ENCODE measurements at places on chromosomes 5 and 9. TPM values are rescaled to one million over a fixed set of nuclear protein-coding genes. Genes with fewer than 3 reads are reported as not detected.

DNA sequence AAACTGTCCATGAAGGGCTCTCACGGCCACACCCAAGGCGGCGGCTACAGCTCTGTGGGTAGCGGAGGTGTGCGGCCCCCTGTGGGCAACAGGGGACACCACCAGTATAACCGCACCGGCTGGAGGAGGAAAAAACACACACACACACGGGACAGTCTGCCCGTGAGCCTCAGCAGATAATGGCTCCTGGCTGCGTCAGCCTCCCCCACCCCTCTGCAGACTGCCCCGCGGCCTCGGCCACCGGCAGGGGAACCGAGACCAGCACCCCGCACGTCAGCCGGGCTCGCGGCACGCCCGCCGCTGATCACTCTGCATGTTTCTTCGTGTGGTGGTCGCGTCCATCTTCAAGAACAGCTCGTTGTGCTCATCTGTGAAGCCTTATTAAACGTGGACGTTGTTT is 41.5 kb downstream of the TENT4A start:
- no peak for ATAC-seq

Gene CDC23
- 42.3 TPM for total RNA-seq

GRCh38 chr9:34575862-34576596 is 13.5 kb downstream of the CNTFR start:
- no peak for ATAC-seq

GRCh38 chr9:89817151-89817950 is 212.5 kb downstream of the GADD45G start:
- ATAC-seq: no peak

- no peak for ATAC-seq
These were observed 10.4 kb upstream of the ALDH1B1 start for GRCh38 chr9:38382141-38382540.

Gene TMOD1
- 2.0 TPM for total RNA-seq

- no peak for ATAC-seq
These were observed 56.2 kb downstream of the ARHGEF28 start for GRCh38 chr5:73682176-73682575.

DNA sequence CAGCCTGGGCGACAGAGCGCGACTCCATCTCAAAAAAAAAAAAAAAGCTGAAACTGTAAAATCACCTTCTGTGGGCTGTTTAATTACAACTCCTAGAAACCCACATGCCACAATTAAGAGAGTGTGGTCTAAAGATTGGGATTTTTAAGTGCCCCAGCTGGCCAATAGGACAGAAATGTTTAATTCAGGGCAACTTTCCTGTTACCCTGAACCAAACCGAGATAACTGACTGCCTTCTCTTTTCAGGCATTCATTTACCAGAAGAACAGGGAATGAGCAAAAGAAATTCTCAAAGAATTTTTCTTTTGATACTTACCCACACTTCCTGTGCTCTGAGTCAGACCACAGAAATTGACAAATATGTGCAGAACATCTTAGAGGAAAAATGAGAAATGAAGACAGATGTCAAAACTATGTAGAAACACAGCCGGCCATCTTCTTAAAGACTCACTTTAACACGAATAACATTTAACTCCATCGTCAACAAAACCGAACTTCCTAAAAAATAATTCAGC is 221.3 kb upstream of the DAPK1 start:
- peak; percentile 46 for ATAC-seq

- no peak for ATAC-seq
These were observed 166.0 kb upstream of the RGS7BP start for GRCh38 chr5:64339769-64340168.

Gene RFK
- 16.8 TPM for total RNA-seq

Gene FAM114A2
- 25.0 TPM for total RNA-seq

Gene DBH
- not detected for total RNA-seq

Gene ZNF618
- total RNA-seq: 0.04 TPM

DNA sequence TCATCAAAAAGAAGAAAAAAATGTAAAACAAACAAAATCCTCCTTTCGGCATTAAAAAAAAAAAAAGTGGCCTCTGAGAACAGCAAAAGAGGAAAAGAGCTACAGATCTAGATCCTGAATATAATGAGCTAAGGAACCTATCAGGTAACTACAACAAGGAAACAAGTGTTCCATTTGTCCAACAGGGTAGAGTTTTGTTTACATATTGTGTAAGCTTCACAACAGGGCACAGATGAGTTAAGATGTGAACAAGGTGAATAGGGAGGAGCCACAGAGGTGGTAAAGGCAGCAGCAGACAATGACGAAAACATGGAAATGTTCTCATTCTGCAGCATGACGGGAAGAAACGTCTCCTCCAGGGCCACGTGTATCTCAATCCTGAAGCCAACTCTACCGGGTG is 14.4 kb downstream of the ELP1 start:
- ATAC-seq: no peak

Gene LRRC70
- total RNA-seq: 2.5 TPM

GRCh38 chr9:74094766-74095165 is 402.4 kb upstream of the RORB start:
- ATAC-seq: no peak

DNA sequence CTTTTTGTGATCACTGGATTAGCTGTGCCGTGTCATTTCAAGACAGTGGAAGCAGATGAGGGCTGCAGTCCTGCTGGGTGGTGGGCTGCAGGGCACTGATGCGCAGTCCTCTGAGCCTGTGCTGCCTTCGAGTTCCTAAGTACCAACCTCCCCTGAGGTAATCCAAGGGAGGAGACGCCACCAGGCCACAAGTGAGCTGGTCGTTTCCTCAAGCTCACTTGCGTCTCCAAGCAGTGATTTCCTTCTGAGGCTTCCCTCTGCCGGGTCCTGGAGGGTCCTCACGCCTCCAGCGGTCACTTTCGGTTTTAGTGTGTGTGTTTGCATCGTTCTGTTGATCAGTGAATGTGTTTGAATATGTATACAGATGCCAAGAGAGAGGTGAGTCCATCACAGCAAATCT is 115.7 kb downstream of the TRIO start:
- no peak for ATAC-seq

GRCh38 chr5:159040181-159040580 is 59.5 kb downstream of the EBF1 start:
- no peak for ATAC-seq

GRCh38 chr5:115907177-115907576 is 55.1 kb upstream of the LVRN start:
- no peak for ATAC-seq

Gene PCDHA1
- total RNA-seq: not detected

Gene NADK2
- 7.2 TPM for total RNA-seq

GRCh38 chr5:72691751-72692150 is 124.7 kb upstream of the TNPO1 start:
- ATAC-seq: no peak

- ATAC-seq: no peak
These were observed 339.2 kb downstream of the ARL15 start for GRCh38 chr5:53971131-53971530.

GRCh38 chr9:117411547-117411946 is 3.3 kb downstream of the ASTN2 start:
- ATAC-seq: no peak

- no peak for ATAC-seq
These were observed 232.7 kb downstream of the CCDC171 start for GRCh38 chr9:15785584-15785983.

DNA sequence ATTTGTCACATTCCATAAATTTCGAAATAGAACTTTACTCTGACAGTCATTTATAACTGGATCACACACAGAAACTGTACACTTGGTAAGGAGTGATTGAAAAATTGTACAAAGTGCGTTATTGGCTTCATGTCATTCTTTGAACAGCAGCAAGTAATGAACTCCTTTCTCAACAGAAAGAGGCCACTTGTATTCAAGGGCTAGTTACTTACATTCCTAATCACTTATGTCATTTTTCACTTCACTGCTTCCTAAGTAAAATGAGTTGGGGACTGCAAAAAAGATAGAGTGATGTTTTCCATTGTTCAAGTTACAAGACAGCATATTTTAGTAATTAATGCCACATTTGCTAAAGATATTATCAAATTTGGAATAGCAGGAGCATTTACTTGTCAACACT is 893.2 kb downstream of the DTWD2 start:
- no peak for ATAC-seq

DNA sequence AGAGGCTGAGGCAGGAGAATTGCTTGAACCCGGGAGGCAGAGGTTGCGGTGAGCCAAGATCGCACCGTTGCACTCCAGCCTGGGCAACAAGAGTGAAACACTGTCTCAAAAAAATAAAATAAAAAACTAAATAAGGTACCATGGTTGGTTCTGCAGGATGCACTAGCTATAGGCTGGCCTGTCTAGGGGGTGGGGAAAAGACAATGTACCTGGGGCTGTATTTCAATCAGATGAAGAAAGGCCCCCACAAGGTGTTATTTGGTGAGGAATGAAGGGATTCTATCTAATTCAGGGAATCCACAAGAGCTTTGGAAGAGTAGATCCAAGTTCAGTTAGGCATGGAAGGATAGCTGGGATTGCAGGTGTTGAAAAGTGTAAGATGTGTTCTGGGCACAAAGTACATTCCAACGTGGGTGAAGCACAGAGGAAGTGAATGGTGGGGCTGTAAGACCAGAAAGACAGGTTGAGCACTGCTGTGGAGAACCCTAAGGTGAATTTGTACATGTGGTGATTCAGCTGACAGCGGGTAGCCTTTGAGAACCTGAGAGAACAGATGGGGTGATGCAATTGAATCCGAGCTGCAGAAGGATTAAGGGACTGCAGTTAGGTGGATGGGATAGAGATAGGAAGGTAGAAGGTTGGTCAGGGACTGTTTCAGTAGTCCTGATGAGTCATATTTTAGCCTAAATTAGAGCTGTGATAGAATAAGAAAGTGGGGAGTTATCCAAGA is 71.8 kb downstream of the CAST start:
- ATAC-seq: no peak

Gene TICAM2
- total RNA-seq: 0.56 TPM

DNA sequence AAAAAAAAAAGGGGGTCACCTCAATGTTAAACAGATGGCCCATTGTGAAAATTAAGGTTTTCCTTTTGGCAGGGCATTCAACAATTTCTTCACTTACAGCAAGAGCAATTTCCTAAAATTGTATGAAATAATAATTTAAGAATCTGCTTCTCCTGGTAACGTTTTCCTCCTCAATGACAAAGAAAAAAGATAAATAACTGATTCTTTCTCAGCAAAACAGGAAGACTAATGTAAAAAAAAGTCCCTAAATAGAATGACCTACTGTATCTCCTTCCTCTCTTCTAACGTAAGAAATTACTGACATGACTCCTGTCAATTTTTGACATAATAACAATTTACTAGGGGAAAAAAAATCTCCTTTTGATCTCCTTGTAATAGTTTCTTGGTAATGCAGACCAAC is 25.5 kb downstream of the ABHD17B start:
- no peak for ATAC-seq

- ATAC-seq: no peak
These were observed 36.8 kb downstream of the ROPN1L start for GRCh38 chr5:10478436-10478835.

DNA sequence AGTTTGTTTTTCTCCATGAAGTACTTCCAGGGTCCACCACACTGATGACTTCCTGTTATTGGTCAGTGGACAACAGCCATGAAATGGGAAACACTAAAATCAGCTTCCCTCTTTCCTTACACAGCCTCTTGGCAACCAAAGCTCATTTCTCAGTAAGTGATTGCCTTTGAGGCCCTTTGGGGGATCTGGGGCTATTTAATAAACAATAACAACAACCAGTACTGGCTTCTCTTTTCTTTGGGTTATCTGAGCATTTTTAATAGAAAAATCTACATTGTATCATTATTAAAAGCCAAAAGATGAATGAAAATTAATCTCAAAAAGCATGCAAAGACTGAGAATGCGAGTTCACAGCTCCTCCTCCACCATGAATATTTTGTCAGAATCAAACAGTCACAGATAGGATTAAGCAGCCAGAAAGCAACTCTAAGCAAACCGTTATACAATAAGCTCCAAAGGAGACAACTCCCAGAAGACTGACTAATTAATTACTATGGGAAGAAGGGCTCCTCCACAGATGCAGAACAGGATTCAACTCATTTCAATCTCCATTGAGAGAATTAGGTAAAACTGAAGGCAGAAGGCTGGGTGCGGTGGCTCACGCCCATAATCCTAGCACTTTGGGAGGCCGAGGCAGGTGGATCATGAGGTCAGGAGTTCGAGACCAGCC is 68.3 kb downstream of the SERINC5 start:
- ATAC-seq: no peak

- ATAC-seq: no peak
These were observed 170.0 kb downstream of the PAPPA start for GRCh38 chr9:116323571-116323970.

Gene ENC1
- 0.89 TPM for total RNA-seq

Gene MEIKIN
- not detected for total RNA-seq

Gene SPAG8
- total RNA-seq: 0.58 TPM

Gene TOR2A
- total RNA-seq: 8.5 TPM

GRCh38 chr9:14183001-14183400 is 130.9 kb downstream of the NFIB start:
- ATAC-seq: no peak

- no peak for ATAC-seq
These were observed 778.1 kb downstream of the TLR4 start for GRCh38 chr9:118482306-118482705.

All from activated T-helper 17 cell treated with anti-CD3 and anti-CD28 coated beads, Interleukin-2, amount 50 U/mL, for 72 hours (primary cell).